ENCODE measurements at places on chromosomes 16 and 17.

GRCh38 chr17:46780003-46780373 is 38.5 kb downstream of the WNT3 start:
- no peak for DNase-seq

DNA sequence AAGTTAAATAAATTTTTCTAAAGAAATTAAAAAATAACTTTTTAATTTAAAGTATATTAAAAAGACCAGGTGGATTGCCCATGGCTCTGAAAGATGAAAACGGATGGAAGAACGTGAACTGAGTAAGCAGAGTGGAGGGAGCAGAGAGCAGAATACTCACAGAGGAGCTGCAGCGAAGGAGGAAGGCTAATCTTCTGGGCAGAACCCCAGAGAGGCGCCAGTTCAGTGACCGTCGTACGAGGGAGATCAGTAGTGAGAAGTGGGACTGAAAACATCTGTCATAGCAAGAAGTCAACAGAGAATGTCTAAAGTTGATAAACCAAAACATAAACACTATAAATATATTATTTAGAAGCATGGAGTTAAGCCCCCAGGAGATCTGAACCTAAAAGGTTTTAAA is 34.9 kb downstream of the UBE2G1 start:
- DNase-seq = no peak

GRCh38 chr17:50319306-50320004 is 26.5 kb upstream of the XYLT2 start:
- DNase-seq = no peak

- peak; percentile 74 for DNase-seq
These were observed 6.0 kb downstream of the CPSF4L start for GRCh38 chr17:73255671-73256181.

DNA sequence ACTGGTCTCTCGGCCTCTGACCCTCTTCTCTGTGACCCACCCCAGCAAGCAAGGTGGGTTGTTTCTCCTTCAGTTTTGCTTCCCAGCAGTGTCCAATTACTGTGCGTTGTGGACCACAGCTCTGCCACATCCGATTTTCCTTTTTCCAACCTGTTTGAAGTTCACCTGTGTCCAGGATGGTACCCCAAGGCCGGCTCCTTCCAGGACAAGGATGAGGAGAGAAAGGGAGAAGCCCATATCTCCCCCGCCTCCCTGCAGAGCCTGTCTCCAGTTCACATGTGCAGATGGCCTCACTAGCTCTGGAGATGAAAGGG is 13.5 kb downstream of the NMRAL1 start:
- DNase-seq = no peak

GRCh38 chr16:81620796-81621195 is 158.3 kb upstream of the PLCG2 start:
- no peak for DNase-seq

All from NCI-H1417 (cell line).